HAP-1 (cell line): ENCODE measurements at places on chromosomes 5 and 9.

DNA sequence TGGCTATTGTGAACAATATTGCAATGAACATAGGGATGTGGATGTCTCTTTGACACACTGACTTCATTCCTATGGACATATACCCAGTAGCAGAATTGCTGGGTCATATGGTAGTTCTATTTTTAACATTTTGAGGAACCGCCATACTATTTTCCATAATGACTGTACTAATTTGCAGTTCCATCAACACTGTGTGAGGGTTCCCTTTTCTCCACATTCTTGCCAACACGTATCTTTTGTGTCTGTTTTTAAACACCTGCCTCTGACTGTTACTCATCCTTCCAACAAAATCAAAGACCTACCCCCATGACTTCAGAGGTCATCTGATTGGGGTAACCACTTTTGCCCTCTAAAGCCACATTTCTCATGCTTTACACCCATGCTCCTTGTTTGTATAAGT, 133.5 kb downstream of the MED27 start:
- no peak for DNase-seq

GRCh38 chr5:99315413-99316183, 386.8 kb upstream of the CHD1 start:
- no peak for DNase-seq

DNA sequence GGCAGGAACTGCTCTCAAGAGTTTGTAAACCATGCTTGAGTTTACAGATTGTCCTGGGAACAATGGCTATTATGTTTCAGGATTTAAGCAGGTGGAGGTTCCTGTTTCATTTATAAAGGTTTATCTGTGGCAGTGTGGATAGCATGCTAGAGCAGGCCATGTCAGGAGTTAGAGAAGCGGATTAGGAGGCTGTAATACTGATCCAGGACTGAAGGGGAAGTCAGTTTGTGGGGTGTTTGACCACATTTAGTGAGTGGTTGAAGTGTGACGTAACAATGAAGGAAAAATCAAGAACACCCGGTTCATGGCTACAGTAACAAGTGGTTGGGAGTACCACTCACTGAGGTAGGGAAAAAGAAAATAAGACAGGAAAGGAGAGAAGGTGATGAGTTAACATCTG, 299.0 kb downstream of the TLR4 start:
- DNase-seq = no peak

DNA sequence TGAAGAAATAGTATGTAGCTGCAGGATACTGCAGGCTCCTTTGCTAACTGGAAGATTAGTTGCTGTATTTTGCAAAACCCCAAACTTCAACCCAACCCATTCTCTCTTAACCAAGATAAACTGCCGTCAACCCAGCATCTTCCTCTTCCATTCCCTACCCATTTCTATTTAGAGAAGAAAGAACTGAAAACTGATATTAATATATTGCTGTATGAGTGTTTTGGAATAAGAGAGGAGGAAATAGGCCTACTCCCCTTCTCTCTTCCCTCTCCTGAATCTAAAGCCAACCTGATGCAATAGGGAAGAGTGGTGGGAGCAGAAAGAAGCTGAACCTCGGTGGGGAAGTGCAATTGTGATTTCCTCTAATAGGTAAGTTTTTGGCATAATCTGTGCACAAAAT, 83.7 kb downstream of the TMEM215 start:
- DNase-seq = no peak

- peak; percentile 84 for DNase-seq
Measured at GRCh38 chr5:108642170-108642906, 105.4 kb upstream of the FER start.

GRCh38 chr5:137303509-137303908, 195.6 kb downstream of the SPOCK1 start:
- no peak for DNase-seq

- no peak for DNase-seq
Measured at GRCh38 chr5:133694181-133694831, 82.0 kb upstream of the FSTL4 start.

- DNase-seq = no peak
Measured at GRCh38 chr9:115080242-115080641, 37.7 kb downstream of the TNC start.

GRCh38 chr9:88363661-88364060, 24.6 kb upstream of the SPIN1 start:
- DNase-seq = no peak

- DNase-seq = no peak
Measured at GRCh38 chr5:38424148-38425060, 132.0 kb downstream of the LIFR start.

- DNase-seq = no peak
Measured at GRCh38 chr9:532707-533106, 308.8 kb upstream of the DMRT1 start.

DNA sequence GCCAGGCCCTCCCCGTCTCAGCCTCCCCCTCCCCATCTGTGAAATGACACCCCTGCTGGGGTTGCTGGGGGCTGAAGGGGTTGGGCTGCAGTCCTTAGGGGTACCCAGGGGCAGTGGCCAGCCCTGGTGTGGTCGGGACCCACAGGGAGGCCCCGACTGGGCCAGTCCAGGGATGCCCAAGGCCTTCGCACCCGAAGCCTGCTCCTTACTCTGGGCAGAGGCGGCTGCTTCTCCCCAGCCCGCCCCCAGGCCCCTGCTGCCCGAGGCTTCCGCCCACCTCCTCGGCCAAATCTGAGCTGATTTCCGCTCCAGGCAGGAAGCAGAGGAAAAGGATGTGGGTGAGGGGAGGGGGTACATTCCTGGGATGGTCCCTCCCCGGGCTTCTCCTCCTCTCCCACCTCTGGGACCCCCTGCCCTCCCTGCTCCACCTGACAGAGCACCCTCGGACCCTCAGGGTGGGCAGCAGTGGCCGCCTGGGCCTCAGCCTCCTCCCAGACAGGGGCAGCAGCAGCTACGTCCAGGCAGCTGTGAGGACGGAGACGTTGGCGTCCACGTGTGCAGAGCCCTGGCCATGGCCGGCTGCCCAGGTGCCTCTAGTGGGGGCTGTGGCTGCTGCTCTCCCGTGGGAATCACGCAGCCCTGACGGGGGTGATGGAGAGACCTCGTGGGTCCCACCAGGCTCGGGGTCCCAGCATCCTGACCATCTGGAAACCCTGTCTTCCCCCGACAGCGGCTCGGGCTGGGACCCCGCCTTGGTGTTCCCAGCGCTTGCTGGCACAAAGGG, 4.2 kb upstream of the NRARP start:
- peak; percentile 6 for DNase-seq

DNA sequence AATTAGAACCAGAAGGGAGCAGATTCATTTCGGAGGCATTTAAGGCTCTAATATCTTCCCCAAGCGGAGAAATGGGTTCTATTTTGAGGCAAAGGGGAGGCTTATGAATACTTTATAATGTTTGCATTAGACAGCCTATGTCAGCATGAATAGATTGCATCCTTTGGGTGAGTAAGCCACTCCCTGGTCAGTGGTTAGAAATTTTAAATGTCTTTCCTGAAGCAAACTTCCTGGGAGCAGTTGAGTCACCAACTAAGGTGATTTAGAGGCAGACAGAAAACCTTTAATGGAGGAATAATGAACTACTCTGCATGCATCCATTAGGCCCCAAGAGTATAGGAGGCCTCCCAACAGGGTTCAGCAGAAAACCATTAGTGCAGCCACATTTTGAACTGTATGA, 204.9 kb downstream of the ELAVL2 start:
- no peak for DNase-seq

DNA sequence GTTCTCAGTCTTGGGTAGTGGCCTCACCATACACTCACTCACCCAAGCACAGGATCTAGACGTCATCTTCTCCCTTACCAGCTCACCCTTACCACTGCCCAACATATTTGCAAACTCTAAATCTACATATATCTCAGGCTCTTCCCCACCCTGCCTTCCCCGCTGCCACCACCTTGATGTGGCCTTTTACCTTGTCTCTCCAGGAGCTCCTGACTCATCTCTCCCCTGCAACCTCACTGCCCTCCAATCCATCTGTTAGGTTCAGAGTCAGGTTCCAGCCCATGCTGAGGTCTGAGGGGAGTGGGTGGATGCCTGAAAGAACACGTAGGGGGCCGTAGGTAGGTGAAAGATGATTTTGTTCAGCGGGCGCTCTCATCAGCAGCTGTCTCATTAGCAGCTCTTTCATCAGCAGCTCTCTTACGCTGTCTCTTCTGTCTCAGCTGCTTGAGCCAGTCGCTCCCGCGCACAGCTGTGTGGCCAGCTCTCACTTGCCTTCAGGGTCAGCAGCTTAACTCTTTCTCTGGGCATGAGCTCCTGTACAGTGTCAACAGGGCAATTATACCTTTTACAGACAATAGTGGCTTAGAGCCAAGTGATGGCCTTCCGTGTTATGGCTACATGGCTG, 23.1 kb upstream of the CKMT2 start:
- DNase-seq = no peak

GRCh38 chr5:37889612-37890317, 49.9 kb upstream of the GDNF start:
- no peak for DNase-seq

- no peak for DNase-seq
Measured at GRCh38 chr9:71581101-71581500, 187.2 kb downstream of the CEMIP2 start.

GRCh38 chr5:140318792-140319191, 15.9 kb upstream of the PFDN1 start:
- DNase-seq = no peak

DNA sequence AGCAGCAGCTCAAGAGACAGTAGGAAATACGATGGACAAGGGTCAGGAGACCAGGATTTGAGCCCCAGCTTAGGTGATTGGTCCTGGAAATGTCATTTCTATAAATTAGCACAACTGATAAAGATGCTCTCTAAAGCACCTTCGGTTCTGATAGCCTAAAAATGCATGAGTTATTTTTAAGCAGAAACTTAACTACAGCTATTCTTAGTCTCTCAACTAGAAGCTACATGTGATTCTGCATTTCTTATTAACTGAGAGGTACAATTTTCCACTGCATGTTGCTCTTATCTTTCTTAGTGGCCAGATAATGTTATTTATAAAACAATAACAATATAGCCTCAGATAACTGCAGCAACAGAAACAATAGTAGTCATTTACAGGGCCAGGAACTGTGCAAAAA, 136.4 kb downstream of the GRIA1 start:
- DNase-seq = no peak

- DNase-seq = no peak
Measured at GRCh38 chr9:126874546-126875314, 14.3 kb downstream of the ZBTB34 start.
